ENCODE measurements at places on chromosomes 7 and 10.

DNA sequence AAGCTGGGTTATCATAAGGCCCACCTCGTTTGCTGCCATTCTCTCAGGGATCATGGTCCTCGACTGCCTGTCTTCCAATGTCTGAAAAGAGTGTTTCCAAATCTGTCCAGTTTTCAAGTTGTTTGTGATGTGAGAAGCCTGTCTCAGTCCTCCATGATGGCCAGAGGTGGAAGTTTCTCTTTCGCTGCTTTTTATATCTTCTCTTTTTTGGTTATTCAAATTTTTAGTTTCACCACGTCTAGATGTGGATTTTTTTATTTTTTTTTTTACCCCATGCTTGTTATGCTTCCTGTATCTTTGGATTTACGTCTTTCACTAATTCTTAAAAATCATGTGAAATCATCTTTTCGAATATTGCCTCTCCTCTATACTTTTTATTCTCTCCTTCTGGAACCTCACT lies 6.1 kb upstream of the RBM33 start:
- no peak for DNase-seq

- no peak for DNase-seq
These were observed 71.1 kb downstream of the DIP2C start for GRCh38 chr10:618229-618989.

GRCh38 chr7:73879977-73880681 lies 19.2 kb downstream of the TMEM270 start:
- DNase-seq = no peak

- no peak for DNase-seq
These were observed 136.2 kb upstream of the INSYN2A start for GRCh38 chr10:127332631-127333030.

Data from Daoy (cell line).